ENCODE measurements at places on chromosomes 7 and 10. TPM values are rescaled to one million over a fixed set of nuclear protein-coding genes. Genes with fewer than 3 reads are reported as not detected.

SLC26A5 gene
- not detected for total RNA-seq

DNA sequence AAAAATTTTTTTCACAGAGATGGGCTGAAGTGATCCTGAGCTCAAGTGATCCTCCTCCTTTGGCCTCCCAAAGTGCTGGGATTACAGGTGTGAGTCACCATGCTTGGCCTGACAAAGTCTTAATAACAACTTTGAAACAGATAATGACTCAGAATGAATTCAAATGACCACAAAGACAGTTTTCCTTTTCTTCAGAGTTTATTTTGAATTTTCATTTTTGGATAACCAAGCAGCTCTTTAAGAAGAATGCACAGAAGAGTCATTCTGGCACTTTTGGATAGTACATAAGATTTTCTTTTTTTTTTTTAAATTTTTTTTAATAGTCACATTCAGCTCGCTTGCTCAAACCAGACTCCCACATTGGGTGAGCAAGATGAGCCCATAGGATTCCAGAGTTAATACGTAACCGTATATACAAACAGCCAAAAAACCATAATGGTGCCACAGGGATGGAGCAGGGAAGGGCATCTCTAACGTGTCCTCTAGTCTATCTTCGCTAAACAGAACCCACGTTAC, 43.0 kb upstream of the NMT2 start:
- peak; percentile 91 for DNase-seq

DNA sequence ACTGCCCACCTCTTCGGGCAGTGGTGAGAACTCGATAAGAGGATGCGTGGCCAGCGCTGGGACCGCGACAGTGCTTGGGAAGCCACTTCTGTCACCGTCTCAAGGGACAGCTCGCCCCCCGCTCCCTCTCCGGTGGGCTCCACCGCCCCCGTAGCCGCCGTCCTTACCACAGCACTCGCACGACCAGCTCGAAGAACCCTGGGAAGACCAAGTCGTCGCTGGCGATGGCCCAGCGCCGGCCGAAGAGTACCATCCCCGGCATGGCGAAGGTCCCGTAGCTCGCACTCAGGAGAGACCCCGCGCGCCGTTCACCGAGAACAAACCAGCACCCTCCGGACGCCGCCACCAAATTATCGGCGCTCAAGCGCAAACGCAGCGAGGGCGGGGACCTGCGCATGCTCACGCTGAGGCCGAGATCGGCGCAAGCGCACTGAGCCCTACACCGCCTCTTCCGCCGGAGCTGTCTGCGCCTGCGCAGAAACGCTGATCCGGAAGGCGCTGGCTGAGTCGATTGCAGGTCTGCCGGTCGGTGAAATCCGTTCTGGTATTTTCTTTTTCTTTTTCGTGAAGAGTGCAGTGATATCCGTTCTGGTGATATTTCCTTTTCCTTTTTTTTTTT, at the start of gene DAGLB:
Gene DAGLB (minus strand): TSS at position 374 of the 619 bp plus-strand sequence. CDS start 112 bp downstream, at position 262.
- peak; percentile 98 for DNase-seq

- DNase-seq: no peak
Measured at GRCh38 chr10:52742731-52743130, 29.9 kb downstream of the MBL2 start.

DNA sequence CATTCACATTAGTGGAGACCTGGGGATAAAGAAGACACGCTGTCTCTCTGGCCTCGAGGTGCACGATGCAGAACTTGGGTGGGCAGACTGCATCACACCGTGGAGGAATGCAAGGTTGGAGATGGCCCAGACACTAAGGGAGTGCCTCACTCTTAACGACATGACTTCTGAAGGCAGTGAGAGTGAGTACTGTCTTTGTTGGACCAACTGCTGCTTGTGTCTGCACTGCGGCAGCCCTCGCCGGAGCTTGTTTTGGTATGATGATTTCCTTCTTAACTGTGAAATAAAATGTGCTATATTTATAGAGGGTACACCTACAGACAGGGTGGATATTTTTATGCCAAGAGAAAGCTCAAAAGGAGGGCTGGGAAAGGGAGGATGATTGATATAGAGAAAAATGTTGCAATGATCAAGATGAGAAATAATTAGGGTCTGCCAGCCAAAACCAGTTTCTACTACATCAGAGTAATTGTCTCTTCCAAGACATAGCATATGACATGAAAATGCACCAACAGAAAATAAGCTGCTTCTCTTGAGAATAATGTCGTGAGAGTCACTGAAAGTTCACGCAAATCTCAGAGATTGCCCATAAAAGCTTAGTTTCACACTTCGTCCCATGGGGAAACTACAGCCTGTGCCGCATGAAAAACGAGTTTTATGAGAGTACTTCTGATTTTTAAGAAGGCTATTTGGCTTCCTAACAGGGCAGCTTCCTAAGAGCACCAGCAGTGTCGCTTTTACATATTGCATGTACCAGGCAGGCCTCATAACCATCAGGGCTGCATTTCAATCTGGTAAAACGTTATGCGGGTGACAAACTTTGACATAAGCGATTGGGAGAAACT, 127.1 kb downstream of the TAX1BP1 start:
- DNase-seq: no peak

TMEM229A gene
- total RNA-seq: not detected

- peak; percentile 64 for DNase-seq
Measured at GRCh38 chr7:140230516-140230860, 53.7 kb upstream of the KDM7A start.

DNA sequence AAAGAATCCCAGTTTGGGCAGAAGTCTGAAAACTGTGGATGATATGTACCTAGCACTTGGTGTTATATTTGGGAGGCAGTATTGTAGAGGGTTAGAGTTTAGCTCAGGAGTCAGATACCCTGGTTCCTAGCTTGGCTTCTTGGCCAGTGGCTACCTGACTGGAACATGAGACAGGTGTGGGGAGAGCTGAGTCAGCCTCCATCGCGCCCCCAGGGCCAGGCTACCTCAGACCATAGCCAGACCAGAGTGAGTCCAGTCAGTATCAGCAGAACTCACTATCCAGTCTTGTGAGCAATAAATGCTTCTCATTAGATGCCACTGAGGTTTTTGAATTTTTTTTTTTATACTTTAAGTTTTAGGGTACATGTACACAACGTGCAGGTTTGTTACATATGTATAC, 26.0 kb downstream of the CYP3A5 start:
- no peak for DNase-seq

DNA sequence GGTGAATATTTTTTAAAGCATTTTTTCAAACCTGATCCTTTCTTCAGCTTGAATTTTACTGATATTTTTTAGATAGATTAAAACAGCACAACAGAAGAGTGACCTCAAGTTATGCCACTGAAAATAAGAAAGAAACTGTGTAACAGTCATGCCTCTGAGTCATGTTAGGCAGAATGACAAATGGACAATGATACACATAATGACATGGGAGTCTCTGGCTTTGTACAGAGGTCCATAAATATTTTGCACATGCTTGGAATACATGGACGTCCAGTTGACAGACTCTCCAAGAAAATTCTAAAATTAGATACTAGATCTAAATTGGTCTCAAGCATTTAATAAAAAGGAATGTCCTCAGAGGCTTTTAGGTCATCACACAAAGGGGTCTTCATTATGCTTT, 21.9 kb upstream of the SEMA3A start:
- peak; percentile 45 for DNase-seq

CARD11 gene
- not detected for total RNA-seq

GRCh38 chr7:97149843-97150242, 32.3 kb downstream of the SDHAF3 start:
- DNase-seq: peak; percentile 49

GRCh38 chr7:104007614-104008013, 18.2 kb upstream of the RELN start:
- DNase-seq: no peak

DNA sequence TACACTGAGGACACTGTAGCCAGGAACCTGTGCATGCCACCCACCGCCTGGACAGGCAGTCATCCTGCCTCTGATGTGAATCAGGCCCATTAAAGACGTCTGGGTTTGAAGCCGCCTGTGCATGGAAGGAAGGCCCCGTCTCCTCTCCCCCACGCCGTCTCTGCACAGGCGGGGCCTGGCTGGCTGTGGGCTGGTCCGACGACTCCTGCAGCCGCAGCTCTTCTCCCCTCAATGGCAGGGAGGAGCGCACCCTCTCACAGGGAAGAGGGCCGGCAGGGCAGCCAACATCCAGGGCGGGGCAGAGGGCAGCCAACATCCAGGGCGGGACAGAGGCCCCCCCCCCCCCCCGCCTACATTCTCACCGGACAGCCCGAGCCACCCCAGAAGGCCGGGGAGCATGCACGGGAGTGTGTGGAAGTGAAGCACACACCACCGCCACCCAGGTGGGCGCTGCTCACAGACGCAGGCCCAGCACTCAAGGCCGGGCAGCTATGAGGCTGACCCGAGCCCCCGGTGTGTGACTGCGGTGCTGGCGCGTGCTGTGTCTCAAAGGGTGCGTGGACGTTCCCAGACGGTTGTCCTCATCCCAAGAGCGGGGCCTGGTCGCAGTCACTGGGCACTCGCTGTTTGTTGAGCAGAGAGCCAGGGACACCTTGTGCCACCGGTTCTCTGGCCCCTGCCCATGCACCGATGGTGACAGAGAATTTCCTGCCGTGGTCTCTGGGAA, 19.1 kb downstream of the DPYSL4 start:
- DNase-seq: no peak

SLC39A12 gene
- total RNA-seq: not detected

Data from GM23248 (cell line).